ENCODE measurements at places on chromosomes 13 and 19.

- no peak for DNase-seq
Observed at GRCh38 chr19:31057476-31057875, 291.8 kb downstream of the TSHZ3 start.

- no peak for DNase-seq
Observed at GRCh38 chr13:81722456-81722855, 1381.5 kb upstream of the SPRY2 start.

DNA sequence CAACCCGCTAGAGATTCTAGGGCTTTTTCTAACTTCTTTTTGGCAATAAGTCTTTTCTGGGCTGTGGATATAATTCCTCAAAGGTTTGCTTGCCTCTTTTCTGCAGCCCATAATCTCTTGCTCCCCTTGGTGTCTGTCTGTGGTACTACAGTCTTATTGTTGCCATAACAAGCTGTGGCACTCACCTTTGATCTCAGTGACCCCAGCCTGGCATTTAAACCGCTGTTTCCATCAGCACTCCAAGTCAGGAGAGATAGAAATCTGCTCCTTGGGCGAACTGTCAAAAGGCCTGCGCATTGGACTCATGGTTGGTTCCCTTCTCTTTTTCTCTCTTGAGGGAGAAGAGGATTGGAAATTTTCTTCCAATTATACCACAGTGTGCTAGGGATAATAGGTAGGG is 14.5 kb upstream of the MPHOSPH8 start:
- no peak for DNase-seq

GRCh38 chr13:106541826-106542225 is 6.4 kb upstream of the EFNB2 start:
- no peak for DNase-seq

Measured in stimulated activated CD8-positive, alpha-beta memory T cell treated with anti-CD3 and anti-CD28 coated beads, Interleukin-4, amount 100 ng/mL, for 4 hours (primary cell).